Stimulated activated CD8-positive, alpha-beta memory T cell treated with anti-CD3 and anti-CD28 coated beads, Interleukin-7, amount 100 ng/mL, for 24 hours (primary cell): ENCODE measurements at places on chromosomes 1 and 21.

DNA sequence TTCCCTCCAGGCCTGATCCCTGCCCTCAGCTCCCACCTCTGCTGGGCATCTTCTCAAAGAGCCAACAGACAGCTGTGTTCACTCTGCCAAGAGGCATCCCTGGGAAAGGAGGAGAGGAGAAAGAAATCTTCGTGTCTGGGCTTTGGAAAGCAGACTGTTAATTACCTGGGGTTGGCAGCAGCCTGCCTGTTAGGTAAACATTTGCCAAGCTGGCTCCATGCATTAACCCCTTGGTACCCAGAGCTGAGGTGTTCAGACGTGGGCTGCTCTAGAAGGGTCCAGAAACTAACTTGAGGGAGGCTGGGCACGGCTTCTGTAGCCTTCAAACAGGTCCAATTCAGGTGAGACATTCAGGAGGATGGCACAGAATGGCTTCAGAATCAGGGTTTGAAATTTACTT lies 8.7 kb upstream of the EXTL1 start:
- no peak for DNase-seq

GRCh38 chr1:55156093-55156492 lies 59.1 kb downstream of the USP24 start:
- DNase-seq: no peak

DNA sequence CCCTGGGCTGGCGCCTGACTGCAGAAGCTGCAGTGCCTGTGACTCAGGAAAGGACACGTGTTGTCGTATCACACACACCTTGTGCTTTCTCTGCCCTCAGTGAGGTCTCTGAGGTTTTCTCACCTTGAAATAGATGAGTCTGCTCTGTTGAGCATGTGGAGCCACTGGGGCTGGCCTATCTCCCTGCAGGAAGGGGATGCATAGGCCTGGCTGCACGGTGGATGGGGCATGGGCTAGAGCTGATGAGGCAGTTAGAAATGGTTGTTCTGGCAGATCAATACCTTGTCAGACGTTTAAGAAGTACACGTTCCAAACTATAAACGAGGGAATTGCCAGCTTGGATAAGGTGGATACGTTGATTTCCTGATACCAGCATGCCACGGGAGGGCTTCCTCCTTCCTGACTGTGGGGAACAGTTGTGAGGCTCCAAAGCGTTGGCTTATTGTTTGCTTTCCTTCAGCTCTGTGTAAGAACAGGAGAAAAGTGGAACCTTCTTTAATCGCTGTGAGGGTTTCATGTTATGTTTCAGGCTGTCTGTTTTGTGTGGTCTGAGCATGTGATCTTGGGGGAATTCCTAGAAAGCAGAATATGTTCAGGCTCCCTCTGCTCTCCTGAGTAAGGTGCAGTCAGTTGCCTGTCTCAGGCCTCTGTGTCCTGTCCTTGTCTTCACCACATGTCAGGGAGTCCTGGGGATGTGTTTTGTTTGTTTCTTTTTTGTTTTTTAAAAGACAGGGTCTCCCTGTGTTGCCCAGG lies 44.8 kb downstream of the PCNT start:
- peak; percentile 7 for DNase-seq

GRCh38 chr1:178010674-178011464 lies 41.0 kb upstream of the SEC16B start:
- DNase-seq: no peak

- no peak for DNase-seq
These were observed 54.4 kb upstream of the WNT2B start for GRCh38 chr1:112454316-112454715.

DNA sequence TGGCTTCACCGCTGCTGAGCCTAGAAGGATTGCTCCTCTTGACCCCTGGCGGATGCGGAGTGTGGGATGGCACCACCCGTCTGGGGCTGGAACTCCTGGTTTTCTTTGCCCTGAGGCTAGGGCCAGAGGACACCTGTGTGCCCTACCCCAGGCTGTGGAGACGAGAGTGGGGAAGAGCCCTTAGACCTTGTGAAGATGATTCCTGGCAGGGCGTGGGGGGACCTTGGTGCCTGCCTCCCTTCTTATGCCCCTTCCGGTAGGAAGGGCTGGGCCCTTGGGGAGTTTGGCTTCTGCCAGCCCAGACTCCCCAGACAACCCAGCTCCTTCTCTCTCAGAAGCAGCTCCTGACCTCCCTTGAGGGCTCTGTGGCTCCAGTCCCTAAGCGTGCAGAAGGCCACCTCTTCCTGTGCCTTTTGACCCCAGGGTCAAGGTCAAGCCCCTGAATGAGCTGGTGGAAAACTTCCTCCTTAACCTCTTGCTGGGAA lies 891 bp downstream of the RPS6KA1 start:
- DNase-seq: no peak

- no peak for DNase-seq
These were observed 24.7 kb upstream of the GUCA2B start for GRCh38 chr1:42128499-42128898.

DNA sequence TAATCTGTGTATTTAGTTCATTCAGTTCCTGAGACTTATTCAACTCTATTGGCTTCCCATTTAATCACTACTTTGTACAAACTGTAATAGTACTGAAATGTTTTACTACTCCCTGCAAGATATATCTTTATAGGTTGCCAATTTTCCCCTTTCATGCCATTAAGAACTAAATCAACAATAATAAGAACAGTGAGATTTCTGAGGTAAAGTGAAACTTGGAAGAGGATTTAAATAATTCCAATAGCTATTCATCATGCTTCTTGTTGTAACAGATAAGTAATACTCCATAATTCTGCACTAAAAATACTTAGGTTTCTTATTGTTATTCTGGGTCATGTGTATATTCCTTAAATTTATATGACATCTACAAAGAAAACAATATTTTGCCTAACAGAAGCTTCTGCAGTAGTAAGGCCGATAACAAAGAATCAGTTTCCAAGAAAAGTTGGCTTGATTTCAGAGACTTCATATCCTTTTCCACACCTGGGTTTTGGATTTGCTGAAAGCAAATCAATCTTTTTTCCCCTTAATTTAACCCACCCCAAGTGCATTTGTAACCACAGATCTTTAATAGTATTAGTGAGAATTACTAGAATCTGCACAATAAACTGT lies 258.3 kb downstream of the FAF1 start:
- no peak for DNase-seq

- DNase-seq: no peak
These were observed 10.0 kb downstream of the CDK18 start for GRCh38 chr1:205514211-205515142.

- no peak for DNase-seq
These were observed 23.6 kb downstream of the ZNF670 start for GRCh38 chr1:247054992-247055415.

DNA sequence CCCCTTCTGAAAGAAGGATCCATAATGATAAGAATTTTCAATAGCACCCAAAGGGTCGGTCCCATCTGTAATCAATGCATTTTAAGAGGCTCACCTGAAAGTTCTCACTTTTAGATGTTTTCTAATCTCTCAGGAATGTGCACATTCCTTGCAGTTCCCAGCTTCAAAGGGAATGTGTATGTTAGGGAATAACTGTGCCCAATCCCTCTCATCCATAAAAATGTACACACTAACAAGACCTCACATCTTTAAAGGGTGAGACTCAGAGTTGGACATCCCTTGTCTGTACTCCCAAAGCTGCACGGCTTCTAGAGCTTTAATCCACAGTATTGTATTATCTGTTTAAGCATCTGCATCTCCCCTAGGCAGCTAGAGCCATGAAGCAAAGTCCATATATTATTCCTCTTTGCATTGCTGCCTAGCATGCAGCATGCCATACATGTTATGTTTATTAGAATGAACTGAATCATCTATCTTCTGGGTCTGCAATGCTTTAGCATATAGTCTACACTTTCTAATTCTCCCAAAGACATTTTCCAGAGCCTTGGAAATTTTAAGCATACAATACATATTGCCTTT lies 9.3 kb upstream of the CCN1 start:
- no peak for DNase-seq

DNA sequence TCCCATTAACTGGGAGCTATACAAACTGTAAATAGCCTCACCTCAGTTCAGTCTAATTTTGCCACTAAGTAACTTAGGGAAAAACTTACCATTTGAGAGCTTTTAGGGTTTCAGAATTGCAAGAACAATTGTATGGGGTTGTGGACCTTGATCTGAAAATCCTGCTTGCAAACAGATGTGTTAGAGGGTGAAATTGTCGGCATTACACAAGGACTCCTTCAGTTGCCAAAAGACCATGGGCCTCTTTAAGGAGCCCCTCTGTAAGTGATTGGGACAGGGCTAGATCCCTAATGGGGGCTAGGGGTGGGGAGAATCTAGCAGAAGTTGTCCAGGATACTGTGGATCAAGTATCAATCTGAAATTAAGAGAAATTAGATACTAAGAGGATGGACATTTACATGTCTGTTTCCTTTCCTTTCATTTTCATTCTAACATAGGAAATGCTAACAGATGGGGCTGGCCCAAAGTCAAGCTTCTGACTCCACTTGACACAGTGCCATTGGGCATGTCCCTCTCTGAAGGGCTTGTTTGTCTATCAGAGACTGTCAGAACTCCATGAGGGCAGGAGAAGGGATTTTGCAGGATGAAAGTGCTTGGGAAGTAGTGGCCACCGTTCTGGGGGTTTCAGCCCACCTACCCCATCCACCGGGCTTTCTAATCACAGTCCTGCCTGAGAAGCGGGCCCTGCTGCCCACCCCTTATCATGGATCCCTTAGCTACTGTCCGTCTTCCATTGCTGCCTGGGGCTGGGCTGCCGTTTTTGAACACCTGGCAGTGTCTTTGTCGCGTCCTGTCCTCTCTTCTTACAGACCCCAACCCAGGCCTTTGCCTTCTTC lies 54.7 kb downstream of the STUM start:
- no peak for DNase-seq

DNA sequence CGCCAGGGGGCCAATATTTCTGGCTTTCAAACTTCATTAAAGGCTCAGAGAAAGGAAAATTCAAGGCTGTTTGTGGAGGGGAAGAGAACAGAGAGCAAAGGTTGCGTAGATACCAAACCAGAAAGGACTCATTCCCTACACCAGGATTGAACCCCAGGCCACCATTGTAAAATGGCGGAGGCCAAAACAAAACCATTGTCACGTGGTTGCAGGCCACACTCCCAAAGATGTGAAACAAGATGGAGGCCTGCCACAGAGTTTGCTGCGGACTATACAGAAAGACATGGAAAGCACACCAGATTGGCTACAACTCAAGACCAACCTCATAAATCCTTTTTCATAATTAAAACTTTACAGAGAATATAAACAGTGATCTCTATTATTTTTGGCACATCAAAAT lies 116.5 kb downstream of the KCNK1 start:
- no peak for DNase-seq

- no peak for DNase-seq
These were observed 14.7 kb downstream of the RUNX1 start for GRCh38 chr21:35034203-35034926.

DNA sequence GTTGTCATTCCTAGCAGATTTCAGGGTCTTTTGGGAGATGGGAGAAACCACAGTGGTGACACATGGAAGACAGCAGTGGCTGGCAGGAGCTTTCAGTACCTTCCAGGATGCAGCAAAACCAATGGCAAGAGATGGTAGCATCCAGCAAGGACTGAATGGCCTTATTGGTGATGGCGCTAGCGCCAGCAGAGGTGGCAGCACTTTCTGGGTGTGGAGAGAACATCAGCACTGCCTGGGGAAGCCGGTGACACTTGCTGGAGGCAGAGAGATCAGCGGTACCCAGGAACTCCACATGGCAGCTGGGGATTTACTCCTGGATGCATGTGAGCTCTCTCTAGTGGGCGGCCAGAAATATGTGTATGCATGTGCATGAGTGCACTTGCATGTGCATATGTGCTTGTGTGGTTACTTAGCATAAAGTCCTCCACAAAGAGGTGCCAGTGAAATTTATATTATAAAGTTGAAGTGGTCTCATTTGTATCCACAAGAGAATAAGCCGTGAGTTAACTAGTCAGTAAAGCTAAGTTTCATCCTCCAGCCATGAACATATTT lies 364.7 kb downstream of the LMX1A start:
- DNase-seq: no peak
